ENCODE measurements at places on chromosomes 4 and X. TPM values are rescaled to one million over a fixed set of nuclear protein-coding genes. Genes with fewer than 3 reads are reported as not detected.

Gene PAGE5
- total RNA-seq = not detected

Gene SEPTIN11
- total RNA-seq = 242 TPM

Gene CT83
- not detected for total RNA-seq

Gene TNIP3
- total RNA-seq = 4.4 TPM

Gene SHROOM2
- 41.9 TPM for total RNA-seq

Gene PRSS12
- total RNA-seq = 0.53 TPM
